Neural crest cell (in vitro differentiated cells): ENCODE measurements at places on chromosomes 3 and 15. TPM values are rescaled to one million over a fixed set of nuclear protein-coding genes. Genes with fewer than 3 reads are reported as not detected.
A peak's percentile ranks its signal among the peaks of the same experiment; 100 is the strongest.

The CYP1A1 gene
- 1.7 and 2.3 TPM in 2 replicates for total RNA-seq

- H3K4me1 ChIP-seq: peaks cover 3% of the 10 kb centered on the region
- no peak overlapping the region for H3K4me3 ChIP-seq
- no peak overlapping the region for H3K27ac ChIP-seq
- H3K27me3 ChIP-seq: no peaks in the 10 kb centered on the region
- H3K36me3 ChIP-seq: no peaks in the 10 kb centered on the region
These were observed 116.0 kb upstream of the MRPS22 start for GRCh38 chr3:139227827-139228226.

GRCh38 chr15:52733088-52733487 lies 53.9 kb upstream of the ATOSA start:
- no peaks in the 10 kb centered on the region for H3K27me3 ChIP-seq
- H3K27ac ChIP-seq: peak overlapping the region; percentile 50
- no peak overlapping the region for H3K4me3 ChIP-seq
- no peaks in the 10 kb centered on the region for H3K36me3 ChIP-seq
- DNase-seq: no peak
- peaks cover 4% of the 10 kb centered on the region for H3K4me1 ChIP-seq

DNA sequence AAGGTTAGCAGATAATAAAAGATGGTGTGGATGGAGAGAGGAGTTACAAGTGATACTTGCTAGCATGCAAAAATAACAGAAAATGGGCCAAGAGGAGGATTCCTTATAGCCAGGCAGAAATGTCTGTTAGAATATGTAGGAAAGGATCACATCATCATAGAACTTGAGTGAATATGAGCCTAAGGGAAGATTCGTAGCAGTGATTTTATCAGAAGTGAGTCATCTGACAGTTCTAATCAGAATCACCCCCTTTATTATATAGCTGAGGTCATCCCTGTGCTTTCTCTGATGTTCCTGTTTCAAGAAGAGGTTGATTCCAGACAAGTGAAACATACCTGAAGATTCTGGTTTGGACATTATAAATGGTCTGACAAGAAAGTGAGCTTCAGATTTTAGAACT lies 22.9 kb downstream of the EXOG start:
- peaks cover 9% of the 10 kb centered on the region for H3K36me3 ChIP-seq
- H3K27me3 ChIP-seq: no peaks in the 10 kb centered on the region
- H3K27ac ChIP-seq: no peak overlapping the region

The SOX2 gene
- total RNA-seq: 105 and 110 TPM in 2 replicates
